ENCODE measurements at places on chromosomes 5 and 9.

DNA sequence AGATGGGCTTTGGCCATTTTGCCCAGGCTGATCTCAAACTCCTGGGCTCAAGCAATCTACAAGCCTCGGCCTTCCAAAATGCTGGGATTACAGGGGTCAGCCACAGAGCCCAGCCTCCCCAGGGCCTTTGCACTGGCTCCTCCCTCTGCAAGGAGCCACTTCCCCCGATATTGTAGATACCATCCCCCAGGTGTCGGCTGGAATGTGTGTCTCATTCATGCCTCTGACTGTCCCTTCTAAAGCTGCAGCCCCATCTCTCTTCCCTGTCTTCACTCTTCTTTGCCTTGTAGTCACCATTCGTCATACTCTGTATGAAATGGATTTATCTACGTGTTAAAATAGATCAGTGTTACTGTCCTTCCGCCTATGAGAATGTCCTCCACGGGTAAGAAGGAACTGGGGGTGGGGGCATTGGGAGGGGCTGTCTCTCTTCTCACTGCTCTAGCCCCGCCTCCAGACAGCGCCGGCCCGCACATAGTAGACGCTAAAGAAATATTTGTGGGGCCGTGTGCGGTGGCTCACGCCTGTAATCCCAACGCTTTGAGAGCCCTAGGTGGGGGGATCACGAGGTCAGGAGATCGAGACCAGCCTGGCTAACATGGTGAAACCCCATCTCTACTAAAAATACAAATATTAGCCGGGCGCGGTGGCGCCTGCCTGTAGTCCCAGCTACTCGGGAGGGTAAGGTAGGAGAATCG lies 68.5 kb downstream of the LMX1B start:
- no peak for DNase-seq

DNA sequence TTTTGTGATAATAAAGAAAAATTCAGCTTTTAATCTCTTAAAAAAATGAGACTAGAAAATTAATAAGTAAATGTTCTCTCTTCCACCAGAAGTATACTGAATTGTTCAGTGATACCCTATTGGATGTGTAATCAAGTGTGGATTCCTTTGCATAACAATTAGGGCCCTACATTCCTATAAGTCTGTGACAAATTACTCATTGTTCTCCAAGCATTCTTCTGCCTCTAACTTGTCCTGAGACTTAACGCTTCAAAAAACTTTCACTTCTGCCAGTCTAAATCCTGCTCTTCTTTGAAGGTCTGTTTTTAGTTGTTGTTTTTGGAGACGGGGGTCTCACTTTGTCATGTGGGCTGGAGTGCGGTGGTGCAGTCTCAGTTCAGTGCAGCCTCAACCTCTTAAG lies 9.2 kb upstream of the DDX46 start:
- DNase-seq, result no peak

- no peak for DNase-seq
Measured at GRCh38 chr9:17057729-17058128, 77.1 kb upstream of the CNTLN start.

- no peak for DNase-seq
Measured at GRCh38 chr5:1877103-1878049, 5.3 kb downstream of the IRX4 start.

GRCh38 chr9:74138182-74138581 lies 359.0 kb upstream of the RORB start:
- no peak for DNase-seq

DNA sequence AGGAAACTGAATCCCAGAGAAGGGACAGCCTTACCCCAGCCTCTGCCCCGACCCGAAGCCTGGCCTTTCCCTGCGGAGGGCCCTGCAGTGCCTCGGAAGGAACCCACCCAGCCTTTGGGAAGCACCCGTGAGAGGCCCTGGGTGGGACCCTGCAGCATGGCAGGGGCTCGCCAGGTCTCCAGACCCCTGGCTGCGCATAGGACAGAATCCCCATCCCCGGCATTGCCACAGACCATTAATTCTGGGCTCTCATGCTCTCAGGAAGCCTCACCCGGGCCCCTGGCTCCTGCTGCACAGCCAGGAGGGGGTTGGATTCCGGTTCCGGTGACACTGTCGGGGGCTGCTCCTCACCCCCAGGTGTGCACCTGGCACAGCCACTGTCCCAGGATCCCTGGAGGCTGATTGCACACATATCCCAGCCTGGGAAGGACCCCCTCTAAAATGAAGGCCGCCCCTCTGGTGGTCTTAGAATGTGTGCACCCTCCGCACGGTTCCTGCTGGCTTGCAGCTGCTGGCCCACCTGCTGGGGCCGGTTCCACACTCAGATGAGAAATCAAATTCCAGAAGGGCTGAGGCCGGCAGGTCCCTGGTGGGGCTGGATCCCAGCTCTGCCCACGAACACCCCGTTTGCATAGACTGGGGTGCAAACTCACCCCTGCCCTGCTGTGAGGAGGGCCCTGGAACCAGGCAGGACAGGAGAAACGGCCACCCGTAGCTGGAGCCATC lies 4.7 kb downstream of the EGFL7 start:
- no peak for DNase-seq

GRCh38 chr5:145752947-145753346 lies 82.2 kb downstream of the PRELID2 start:
- DNase-seq, result peak; percentile 78

DNA sequence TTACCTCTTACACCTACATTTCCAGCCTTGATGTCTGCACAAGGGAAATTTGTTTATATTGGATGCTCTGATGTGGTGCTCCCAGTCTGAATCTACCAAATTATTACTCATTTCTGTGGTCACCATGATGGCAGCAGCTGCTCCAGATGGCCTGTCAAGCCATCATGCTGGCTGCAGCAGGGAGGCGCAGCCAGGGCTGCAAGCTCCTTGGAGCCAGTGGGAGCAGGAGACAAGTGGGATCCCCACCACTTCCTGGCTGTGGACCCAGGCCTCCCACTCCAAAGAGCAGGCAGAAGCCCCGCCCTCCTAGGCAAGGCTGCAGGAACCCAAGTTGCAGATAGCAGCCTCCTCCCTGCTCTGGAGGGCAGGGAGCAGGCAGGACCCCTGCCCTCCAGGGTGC lies 241.1 kb upstream of the ATP10B start:
- no peak for DNase-seq

DNA sequence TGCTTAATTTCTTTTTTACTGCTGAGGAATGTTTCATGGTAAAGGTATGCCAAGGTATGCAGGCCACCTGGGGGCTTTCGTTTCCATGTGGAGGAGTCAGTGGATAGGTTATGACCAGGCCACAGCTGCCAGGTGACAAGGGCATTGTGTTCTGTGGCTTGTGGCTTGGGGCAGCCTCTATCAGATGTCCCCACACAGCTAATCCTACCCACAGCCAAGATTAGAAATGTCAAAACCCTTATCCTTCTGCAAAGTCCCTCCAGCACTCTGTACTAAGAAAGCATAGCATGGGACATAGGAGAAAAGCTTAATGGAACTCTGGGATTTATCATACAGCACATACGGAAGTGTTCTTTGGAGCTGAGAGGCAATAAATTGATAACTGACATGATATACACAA lies 171.2 kb upstream of the S1PR3 start:
- no peak for DNase-seq

- DNase-seq, result peak; percentile 89
Measured at GRCh38 chr5:139635606-139636206, 12.4 kb upstream of the CXXC5 start.

DNA sequence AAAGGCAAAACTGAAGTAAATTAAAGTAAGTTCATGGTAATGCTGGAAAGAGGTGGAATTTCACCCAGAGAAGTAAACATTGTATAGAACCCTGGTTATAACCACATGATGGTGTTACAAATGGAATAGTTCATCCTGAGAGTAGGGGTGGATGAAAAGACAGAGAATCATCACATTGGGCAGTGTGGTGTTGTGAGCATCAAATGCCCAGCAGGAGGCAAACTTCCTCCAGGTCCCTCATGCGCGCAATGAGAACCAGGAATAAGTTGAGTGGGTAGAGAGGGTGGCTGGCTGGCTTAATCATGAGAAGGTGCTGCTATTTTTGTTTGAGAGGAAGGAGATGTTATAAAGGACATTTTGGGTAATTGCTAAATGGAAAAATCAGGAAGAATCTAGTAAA lies 163.3 kb upstream of the HMHB1 start:
- DNase-seq, result no peak

- peak; percentile 5 for DNase-seq
Measured at GRCh38 chr5:167412556-167412955, 878.9 kb upstream of the WWC1 start.

- no peak for DNase-seq
Measured at GRCh38 chr9:30058463-30058862, 2326.0 kb upstream of the ACO1 start.

DNA sequence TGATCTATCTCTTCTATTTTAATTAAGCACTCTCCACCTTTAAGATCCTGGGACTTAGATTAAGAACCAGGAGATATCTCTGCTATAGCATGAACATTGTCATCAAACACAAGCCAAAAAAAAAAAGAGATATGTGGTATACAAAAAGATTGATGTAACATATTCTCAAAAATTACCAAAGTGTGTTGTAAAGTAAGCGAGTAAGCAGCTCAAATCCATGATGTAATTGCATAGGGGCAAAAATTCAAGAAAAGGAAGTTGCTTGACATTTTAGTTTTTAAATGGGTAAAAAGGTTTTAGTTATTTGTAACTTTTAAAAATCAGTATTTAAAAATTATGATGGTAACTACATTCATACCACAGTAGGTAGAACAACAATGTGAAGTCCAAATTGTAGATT lies 40.7 kb downstream of the CNTRL start:
- DNase-seq, result no peak

GRCh38 chr9:137492464-137493363 lies 33.6 kb upstream of the NSMF start:
- DNase-seq, result no peak

- DNase-seq, result peak; percentile 79
Measured at GRCh38 chr5:110900829-110901228, 162.0 kb downstream of the SLC25A46 start.

DNA sequence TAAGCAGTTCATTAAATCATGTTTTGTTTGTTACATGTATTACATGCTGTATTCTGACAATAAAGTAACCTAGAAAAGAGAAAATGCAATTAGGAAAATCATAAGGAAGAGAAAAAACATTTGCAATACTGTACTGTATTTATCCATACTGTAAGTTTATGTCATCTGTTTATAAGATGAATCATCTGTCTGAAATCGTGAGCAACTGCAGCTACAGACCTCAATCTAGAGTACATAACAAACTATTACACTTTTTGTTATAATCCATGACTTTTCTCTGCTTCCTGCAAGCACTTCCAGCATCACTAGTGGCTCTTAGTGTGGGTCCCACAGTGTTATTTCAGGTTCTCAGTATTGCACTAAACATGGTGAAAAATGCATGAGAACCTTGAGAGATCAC lies 144.4 kb upstream of the NR4A3 start:
- DNase-seq, result peak; percentile 17

DNA sequence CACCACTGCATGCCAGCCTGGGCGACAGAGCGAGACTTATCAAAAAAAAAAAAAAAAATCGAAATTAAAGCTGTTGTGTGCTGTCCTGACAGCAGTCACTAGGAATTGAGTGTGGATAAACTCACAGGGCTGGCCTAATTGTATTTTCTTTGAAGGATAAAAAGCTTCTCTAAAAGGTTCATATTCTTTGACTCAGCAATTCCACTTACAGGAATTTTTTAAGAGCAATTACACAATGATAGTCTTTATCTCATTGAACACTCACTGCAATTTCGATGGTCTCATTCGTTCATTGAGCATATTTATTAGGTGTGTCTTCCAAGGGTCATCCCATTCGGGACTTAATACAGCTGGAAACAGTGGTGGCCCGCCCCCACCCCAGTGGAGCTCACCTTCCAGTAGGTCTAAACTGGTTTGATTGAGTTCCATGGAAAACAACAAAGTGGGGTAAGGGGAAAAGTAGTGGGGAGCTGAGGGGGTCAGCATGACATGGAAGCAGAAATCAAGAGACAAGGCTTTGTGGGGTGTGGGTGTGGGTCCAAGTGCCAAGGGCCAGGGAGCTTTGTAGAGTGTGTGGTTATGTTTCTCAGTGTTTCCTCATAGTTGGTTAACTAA lies 6.7 kb downstream of the CDK9 start:
- no peak for DNase-seq

- no peak for DNase-seq
Measured at GRCh38 chr5:135964670-135965320, 10.0 kb upstream of the LECT2 start.

DNA sequence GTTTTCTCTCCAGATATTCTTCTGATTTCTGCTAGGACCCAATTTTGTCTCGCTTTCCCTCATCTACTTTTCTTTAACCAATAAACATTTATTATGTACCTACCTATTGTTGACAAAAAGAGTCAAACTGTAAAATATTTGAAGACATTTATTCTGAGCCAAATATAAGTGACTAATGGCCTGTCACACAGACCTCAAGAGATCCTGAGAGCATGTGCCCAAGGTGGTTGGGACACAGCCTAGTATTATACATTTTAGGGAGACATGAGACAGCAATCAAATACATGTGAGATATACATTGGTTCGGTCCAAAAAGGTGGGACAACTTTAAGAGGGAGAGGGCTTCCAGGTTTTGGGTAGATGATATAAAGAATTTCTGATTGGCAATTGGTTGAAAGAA lies 191.8 kb downstream of the NXNL2 start:
- no peak for DNase-seq

GRCh38 chr9:20512636-20513035 lies 109.7 kb downstream of the MLLT3 start:
- no peak for DNase-seq

- DNase-seq, result no peak
Measured at GRCh38 chr5:173537228-173537627, 79.2 kb downstream of the BOD1 start.

DNA sequence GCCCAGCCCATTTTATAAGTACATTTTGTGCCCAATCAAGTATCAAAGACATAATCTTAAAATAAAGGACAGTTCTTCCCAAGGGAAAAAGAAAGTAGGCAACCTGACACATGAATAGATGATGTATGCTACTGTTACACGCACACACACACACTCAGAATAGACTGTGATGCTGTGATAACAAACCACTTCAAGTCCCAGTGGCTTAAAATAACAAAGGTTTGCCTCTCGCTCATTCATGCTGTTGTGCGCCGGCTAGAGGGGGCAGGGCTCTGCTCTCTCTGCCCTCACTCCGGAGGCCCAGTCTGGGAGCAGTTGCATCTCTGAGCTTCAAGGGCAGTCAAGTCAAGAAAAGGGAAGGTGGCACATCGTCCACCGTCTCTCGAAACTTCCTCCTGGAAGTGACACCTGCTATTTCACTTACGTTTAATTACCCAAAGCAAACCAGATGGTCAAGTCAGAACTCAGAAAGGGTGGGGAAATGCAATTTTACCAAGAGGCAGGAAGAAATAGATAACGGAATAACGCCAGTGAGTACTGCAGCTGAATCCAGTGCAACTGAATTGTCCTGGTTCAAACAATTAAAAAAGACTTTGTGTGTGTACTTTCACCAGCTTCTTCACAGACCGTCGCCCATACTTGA lies 43.3 kb downstream of the ANKRD33B start:
- DNase-seq, result no peak

- DNase-seq, result no peak
Measured at GRCh38 chr9:122215663-122216062, 13.1 kb downstream of the LHX6 start.

All from stromal cell of bone marrow (primary cell).